Prostate gland (tissue), 2 donors: ENCODE measurements at places on chromosomes 5 and 9. TPM values are rescaled to one million over a fixed set of nuclear protein-coding genes. Genes with fewer than 3 reads are reported as not detected.

DNA sequence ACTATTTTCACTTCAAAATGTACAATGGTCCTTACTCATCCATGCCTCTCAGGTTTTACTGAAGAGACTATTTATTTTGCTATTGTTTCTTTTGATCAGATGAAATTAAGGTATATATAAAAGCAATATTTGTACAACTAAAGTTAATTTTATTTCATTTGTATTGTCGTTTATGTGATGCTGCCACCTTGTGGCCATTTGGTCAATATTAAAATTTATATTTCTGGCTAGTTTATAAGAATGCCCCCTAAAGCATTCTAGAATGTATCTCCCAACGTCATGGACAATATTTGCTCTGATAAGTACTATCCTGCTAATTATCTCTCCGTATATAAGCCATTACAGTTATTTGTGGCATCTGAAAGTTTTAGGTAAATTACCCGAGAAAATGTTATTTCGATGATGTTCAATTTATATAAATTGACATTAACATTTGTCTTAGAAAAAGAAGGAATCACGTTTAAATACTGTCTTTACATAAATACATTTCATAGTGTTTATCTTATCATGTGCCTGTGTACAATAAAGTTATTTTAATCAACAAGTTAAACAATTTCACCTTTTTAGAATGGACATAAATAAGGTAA, 680.0 kb downstream of the TAF11L14 start:
- no peak for DNase-seq

DNA sequence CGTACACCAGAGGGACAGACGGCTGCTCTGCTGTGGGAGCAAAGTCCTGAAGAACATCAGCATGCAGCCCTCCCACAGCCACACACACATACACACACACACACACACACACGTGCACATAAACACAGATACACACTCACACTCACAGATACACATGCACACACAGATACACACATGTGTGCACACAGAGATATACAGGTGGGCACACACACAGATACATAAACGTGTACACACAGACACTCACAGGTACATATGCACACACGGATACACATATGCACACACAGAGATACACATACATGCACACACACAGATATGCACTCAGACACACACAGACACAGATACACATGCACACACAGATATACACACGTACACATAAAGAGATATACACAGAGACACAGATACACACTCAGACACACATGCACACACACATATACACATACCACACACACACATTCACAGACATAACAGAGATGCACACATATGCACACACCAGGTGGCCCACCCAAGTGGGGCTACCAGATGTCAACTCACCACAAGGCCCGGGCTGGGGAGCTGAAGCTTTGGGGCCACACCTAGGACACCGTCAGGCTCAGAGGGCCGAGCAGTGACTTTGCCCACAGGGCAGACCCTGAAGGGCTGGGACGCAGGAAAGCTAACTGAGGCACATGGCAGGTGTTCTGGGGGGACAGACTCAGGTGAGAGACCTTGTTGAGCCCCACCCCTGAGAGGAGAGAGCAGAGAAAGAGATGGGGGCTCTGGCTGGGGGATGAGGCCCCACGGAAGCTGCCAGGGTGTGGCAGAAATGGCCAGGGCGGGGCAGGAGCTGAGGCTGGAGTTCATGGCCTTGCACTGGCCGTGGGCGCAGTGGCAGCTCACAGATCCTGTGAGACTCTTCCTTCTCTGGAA, 148.6 kb upstream of the PPP1R26 start:
- no peak for DNase-seq

DNA sequence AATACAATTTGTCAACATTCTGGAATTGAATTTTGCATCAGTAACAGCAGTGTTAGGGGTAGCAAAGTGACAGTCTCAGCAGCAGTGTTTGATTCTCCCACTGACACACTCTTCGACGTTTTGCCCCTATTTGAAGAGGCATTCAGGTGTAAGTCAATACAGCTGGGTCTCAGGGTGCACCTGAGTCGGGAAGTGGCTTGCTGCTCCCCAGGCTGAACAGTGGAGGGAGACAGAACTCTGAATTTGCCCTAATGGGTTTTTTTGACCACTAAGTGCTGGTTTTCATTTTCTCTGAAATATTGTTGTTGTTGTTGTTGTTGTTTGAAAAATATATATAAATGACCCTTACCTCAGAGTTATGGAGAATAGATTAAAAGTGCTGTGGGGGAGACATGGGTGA, 223.2 kb downstream of the TLR4 start:
- DNase-seq: no peak

- DNase-seq: no peak
These were observed 233.7 kb downstream of the GLIS3 start for GRCh38 chr9:4066120-4066519.

- DNase-seq: no peak
These were observed 6.0 kb downstream of the UGCG start for GRCh38 chr9:111902391-111903139.

The PCDHA5 gene
- total RNA-seq: not detected
